ENCODE measurements at places on chromosomes 4 and X.

DNA sequence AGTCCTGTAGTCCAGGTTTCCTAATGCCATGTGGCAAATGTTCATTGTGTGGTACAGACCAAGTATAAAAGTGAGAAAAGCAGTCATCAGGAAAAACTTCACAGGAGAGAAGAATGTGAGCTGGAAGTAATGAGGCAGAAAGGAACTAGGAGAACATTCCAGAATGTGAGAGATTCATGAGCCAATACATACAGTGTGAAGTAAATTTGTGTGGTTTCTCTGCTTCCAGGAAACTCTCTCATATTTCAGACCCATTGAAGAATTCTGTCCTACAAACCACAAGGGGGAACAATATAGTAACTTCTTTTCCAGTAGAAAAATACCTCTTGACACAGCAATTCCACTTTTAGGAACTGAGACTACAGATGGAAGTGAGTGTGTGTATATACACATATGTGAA, 136.5 kb downstream of the RNF150 start:
- no peak for DNase-seq

DNA sequence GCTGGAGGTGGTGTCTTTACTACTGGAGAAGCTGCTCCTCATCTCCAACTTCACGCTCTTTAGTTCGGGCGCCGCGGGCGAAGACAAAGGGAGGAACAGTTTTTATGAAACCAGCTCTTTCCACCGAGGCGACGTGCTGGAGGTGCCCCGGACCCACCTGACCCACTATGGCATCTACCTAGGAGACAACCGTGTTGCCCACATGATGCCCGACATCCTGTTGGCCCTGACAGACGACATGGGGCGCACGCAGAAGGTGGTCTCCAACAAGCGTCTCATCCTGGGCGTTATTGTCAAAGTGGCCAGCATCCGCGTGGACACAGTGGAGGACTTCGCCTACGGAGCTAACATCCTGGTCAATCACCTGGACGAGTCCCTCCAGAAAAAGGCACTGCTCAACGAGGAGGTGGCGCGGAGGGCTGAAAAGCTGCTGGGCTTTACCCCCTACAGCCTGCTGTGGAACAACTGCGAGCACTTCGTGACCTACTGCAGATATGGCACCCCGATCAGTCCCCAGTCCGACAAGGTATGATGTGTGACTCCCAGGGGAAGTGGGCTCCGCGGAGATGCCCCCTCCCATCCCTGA, 634 bp downstream of the LRAT start:
- no peak for DNase-seq

- DNase-seq = no peak
Measured at GRCh38 chr4:123877551-123877950, 481.0 kb downstream of the SPRY1 start.

GRCh38 chr4:87977521-87978278, 2.2 kb downstream of the SPP1 start:
- peak; percentile 58 for DNase-seq

DNA sequence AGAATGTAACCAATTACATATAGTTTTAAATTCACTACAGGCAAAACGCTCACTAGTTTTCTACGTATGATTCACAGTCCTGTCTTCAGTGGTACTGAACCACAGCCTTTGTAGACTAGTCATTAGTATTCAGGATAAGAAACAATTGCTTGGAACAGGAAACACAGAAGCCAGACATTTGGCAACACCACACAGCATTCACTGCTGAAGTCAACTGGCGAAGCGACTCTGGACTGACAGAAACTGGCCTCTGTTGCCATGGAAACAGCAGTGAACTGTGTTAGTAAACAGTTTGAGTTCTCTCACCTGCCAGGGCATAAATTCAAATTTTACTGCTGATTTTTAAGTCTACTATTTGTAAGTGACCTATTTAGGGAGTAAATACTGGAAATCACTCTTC, 57.6 kb downstream of the MAPK10 start:
- peak; percentile 22 for DNase-seq

DNA sequence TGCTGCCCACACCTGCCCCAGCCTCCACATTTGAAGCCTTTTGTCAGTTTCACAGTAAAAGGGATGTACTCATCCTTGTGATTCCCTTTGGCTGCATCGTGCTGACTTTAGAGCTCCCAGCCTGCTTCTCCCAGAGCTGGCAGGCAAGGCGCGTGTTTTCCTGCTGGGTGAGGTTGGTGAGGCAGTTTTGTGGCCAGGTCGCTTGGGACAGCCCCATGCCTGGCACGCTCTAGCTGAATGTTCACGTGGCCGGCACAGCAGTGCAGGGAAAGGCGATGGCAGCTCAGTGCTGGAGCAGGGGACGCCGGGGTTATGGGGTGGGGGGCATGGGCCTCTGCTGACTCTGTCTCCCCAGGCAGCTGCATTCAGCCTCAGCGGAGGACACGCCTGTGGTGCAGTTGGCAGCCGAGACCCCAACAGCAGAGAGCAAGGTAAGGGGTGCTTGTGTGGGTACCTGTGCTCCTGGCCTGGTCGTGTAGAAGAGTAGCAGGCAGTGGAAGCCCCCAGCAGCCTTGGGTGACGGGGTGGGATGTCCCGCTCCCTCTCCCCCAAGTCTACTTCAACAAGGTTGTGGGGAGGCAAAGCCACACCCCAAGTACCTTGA, 9.3 kb downstream of the TACC3 start:
- DNase-seq = no peak

DNA sequence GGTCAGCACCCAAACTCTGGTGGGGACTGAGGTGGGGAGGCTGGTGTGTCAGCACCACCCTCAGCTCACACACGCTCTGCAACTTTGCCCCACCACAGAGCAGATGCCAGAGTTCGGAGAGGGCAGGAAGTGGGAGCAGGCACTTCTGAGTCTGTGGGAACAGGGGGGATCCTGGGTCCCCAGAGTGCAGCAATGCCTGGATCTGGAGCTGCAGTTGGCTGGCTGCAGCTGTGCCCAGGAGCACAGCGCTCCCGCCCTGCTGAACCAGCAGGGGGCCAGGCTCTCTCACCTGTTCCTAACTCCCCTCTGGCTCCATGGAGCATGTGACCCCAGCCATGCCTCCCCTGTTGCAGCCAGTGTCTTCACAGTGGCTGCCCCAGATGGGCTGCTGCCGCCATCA, 252.4 kb downstream of the SPOCK3 start:
- no peak for DNase-seq

DNA sequence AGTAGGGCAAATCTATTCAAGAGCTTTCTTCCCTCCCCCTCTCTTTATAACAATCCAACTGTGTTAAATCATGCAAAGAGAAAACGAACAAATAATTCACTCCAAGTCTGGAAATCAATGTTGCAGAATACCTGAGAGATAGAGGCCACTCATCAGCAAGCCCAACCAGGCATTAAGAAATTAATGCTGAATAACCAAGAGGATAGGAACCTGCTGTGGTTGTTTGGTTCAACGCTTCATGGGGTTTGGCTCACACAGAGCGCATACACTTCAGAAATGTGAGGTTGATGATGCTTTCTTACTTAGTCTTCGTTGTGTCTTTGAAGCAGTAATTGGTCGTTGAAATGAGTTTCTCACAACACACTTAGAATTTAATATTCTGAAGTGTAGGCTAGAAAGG, 1540.0 kb upstream of the PABPC4L start:
- DNase-seq = no peak
